NAMALWA (cell line): ENCODE measurements at places on chromosomes 2 and 18.

GRCh38 chr2:119179991-119180390, 21.4 kb upstream of the C1QL2 start:
- no peak for DNase-seq

- peak; percentile 86 for DNase-seq
Measured at GRCh38 chr2:171317492-171318125, 116.2 kb downstream of the METTL8 start.

- DNase-seq = no peak
Measured at GRCh38 chr2:168053676-168054075, 193.7 kb downstream of the STK39 start.

- DNase-seq = no peak
Measured at GRCh38 chr2:128017561-128017960, 10.3 kb downstream of the SAP130 start.

GRCh38 chr2:128379021-128380015, 60.6 kb upstream of the HS6ST1 start:
- no peak for DNase-seq

GRCh38 chr2:42566837-42567321, 1.6 kb upstream of the MTA3 start:
- peak; percentile 69 for DNase-seq

DNA sequence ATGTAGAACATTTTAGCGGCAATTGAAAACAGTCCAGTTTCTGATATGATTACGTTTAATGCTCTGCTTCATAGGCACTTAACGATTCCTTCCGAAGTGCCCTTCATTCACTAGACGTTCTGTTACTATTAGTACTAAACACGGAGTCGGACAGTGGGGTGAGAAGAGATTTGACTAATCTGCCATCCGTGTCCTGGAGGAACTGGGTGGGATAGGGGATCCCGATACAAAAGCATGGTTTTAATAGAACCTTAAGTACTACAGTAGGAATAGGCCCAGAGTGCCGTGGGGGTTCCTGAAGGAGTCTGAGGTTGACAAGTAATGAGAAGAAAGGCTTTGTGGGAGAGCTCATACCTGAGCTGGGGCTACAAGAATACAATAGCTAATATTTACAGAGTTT, 631 bp downstream of the MORN2 start:
- peak; percentile 5 for DNase-seq

- DNase-seq = no peak
Measured at GRCh38 chr2:159164457-159164911, 122.0 kb downstream of the WDSUB1 start.

GRCh38 chr2:170974304-170974993, 45.4 kb downstream of the GORASP2 start:
- DNase-seq = no peak

DNA sequence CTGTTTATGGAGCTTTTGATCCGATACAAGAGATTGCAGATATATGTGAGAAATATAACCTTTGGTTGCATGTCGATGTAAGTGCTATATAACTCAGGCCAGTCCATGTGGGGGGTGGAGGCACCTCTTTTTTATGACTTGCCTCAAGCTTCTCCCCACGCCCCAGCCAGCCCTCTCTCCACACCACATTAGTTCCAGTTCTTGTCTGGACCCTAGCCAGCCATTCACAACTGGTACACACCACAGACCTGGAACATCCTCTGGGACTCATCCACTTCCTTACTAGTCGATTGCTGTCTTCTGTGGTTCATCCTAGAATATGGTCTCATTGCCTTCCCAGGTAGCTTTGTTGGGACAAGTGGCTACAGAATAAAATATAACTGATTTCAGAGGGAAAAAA, 31.0 kb downstream of the GAD1 start:
- DNase-seq = no peak

DNA sequence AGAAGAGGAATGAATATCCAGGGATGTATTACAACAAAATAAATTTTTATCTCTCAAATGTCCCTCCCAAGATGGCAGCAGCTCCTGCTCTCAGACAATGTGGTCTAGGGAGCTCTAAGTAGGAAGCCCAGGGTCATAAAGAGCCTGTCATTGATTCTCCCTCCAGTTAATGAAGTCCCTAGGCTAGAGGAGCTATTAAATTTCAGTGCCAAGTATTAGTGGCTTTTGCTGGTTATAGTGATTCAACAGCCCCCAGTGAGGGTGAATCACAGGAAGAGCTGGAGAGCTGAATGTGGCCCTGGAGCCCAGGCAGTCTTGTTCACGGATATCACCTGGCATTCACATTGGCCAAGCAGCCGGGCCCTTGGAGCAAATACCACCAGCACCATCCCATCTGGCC, 109.8 kb upstream of the YPEL5 start:
- DNase-seq = no peak

GRCh38 chr18:25895518-25895917, 194.9 kb downstream of the SS18 start:
- no peak for DNase-seq

DNA sequence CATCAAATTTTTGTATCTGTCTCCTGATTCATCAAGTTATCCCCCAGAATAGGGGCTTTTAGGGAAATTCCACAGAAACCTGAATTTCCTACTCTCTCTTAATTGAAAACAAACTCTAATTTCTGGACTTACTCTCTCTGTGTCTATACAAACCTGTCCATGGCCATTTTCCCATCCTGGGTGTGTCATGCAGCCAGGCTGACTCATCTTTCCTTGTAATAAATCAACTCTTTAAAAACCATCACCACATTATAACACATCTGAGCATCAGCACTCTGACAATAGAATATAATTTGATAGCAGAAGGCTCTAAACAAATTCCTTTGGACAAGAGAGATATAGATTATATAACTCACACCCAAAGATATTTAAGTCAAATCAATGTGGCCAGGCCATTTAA, 610.2 kb downstream of the DCC start:
- DNase-seq = no peak

GRCh38 chr2:18671363-18671762, 82.0 kb upstream of the NT5C1B start:
- no peak for DNase-seq
